ENCODE measurements at places on chromosomes 4 and X.

DNA sequence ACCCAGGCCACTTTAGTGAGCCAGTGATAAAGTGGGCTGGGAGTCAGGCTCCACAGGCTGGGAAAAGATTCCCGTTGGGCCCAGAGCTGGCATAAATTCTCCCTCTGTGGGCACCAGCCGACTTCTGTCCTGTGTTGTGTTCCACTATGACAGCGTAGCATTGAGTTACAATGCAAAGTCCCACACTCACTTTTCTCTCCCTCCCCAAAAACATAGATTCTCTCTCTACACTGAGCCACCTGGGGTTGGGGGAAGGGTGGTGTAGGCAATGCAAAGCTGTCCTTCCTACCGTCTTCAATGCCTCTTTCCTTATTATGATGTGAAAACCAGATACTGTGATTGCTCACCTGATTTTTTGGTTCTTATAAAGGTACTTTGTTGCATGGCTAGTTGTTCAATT, 566.2 kb downstream of the RAPGEF2 start:
- DNase-seq: no peak

DNA sequence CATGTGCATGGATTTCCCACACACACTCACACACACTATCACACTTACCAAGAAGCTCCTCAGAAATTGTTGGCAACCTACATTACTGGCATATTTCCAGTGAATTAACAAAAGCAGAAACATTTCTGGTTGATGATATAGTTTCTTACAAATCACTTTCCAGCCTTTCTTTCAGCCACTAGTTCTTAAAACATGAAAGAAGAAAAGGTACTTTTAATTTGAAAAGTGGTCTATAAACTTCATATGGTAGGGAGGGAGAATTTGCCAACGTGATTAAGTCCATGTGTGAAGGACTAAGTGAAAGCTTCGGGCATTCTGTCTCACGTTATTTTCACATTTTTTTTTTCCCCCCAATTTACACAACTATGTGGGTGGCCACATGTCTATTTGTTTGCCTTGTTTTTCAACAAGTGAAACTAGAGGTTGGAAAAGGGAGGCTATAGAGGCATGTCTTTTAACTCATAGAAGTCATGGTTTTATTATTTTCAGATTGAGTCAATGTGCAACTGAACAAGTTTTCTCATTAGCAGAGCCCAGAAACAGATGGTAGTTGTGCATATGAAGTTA, 832.1 kb upstream of the INTU start:
- no peak for DNase-seq

- no peak for DNase-seq
These were observed 949.0 kb downstream of the C4orf33 start for GRCh38 chr4:130044788-130045531.

DNA sequence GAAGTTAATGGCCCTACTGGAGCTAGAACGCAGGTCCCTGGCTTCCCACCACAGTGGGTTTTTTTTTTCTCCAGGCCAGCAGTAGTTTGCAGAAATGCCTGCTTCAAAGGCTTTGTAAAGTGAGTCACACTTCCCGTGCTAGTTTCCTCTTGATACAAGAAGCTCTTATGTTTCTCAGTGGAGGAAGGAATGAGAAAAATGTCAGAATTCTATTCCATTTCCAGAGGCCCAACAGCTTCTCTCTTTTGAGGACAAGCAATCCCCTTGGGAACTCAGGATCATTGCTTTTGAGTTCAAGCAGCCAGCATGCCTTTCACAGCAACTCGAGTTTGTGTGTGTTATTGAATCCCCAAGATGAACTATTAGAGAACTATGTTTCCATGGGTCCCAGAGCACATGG, 134.3 kb downstream of the GUCY2F start:
- DNase-seq: peak; percentile 57

DNA sequence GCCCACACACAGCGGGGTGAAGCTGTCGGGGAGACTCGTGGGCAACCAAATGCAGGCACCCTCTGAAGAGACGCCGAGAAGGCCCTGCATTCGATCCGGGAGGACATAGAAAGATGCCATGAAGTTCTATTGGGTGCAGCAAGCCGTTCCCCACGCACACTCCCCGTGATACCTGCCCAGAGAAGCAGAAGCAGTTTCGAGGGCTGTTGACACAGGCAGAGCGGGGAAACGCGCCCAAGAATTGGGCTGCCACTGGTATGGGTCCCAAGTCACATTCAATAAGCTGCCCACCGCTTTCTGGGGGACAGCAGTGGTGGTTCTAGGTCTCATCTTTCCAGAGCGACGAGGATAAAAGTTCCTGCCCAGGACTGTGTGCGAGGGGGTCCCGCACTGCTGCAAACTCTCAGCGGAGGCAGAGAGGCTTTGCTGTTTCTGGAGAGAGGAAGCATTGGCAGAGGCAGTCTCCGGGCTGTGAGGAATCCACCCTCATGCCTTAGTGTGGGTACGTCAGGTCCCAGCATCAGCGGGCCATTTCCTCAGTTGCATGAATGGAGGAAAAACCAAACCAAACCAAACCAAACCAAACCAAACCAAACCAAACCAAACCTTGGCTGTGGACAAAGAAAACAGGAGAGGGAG, 10.1 kb downstream of the PITX2 start:
- DNase-seq: no peak

DNA sequence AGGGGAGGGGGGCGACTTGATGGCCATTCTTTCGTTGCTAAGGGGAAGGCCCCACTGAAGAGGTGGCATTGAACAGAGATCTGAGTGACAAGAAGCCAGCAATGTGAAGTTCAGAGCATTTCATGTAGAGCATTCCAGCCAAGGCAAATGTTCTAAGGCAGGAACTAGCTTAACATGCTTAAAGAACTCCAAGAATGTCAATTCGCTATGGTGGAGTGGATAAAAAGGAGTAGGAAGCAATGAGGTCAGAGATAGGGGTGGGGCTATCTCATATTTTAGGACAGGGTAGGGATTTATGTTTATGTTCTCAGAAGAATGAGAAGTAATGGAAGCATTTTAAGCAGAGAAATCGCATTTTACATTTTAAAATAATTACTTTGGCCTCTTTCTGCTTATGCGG, 130.9 kb downstream of the TTC29 start:
- DNase-seq: peak; percentile 4

GRCh38 chr4:120071192-120071795, 4.6 kb upstream of the MAD2L1 start:
- no peak for DNase-seq

DNA sequence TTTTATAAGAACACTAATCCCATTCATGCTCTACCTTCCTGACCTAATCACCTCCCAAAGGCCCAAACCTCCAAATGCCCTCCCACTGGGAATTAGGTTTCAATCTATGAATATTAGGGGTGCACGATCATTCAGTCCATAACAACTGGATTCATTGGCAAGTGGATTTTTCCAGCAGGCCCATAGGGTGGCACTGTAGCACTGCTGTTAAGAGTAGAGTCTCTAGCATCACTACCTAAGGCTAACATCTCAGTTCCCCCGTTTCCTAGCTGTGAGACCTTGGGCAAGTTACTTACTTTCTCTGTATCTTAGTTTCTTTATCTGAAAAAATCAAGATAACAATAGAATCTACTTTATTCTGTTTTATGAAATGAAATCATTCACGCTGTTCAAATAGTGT, 315.8 kb downstream of the STIM2 start:
- DNase-seq: no peak

DNA sequence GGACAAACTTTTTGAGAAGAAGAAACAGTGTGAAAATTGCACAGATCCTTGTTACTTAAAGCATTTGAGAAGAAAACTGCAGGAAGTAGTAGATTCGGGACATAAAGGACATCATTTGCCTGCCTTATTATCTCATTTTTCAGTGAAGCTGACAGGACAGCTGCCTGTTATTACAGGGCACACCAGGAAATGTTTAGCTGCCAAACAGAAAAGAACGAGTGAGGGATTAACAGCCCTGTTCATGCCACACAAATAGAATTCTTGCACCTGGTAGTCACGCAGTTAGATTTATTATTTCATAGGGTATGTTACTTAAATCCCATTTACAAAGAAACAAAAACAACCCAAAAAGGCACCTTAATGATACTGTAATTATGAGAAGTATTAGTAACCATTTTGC, 100.6 kb downstream of the CHIC2 start:
- DNase-seq: no peak

GRCh38 chr4:171340258-171340657, 472.9 kb upstream of the GALNTL6 start:
- no peak for DNase-seq

DNA sequence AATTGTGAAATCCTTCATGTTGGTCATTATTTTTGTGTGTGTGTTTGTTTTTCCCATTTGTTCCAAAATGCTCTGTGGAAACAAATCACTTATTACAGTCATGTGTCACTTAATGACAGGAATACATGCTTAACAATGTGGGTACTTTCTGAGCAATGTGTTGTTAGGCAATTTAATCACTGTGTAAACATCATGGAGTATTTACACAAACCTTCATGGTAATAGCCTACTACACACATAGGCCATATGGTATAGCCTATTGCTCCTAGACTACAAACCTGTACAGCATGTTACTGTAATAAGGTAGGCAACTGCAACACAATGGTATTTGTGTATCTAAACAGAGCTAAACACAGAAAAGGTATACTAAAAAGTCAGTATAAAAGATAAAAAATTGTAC, 388.9 kb upstream of the PPP1R2C start:
- DNase-seq: no peak

DNA sequence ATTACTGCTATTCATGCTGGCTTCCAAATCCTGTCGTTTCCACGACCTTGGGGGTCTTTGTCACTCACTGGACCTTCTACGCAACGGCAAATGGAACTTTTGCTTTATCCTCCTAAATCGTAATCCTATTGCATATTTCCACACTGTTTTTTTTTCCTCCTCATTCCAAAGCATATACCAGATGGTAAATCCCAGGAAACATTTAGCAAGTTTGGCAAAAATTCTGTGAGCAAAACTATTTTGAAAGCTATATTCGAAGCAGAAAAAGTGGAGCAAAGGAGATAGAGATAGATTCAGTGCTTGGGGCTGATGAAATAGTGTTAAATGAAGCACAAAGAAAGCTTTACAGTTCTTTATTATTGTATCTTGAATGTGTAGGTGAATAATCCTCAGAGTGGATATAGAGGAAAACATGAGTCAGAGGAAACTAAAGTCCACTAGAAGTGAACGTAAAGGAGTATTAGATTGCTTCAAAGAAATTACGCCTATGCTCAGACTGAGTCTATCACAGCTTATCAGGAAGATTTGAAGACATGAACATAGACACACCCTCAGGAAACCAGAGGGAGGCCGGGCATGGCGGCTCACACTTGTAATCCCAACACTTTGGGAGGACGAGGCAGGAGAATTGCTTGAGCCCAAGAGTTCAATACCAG, 50.2 kb upstream of the FAM9A start:
- DNase-seq: no peak

- peak; percentile 58 for DNase-seq
These were observed 71.9 kb downstream of the MAGEB17 start for GRCh38 chrX:16239211-16239610.

GRCh38 chr4:499567-499966, 557 bp downstream of the PIGG start:
- no peak for DNase-seq

GRCh38 chr4:108213723-108214122, 45.0 kb upstream of the LEF1 start:
- DNase-seq: no peak

DNA sequence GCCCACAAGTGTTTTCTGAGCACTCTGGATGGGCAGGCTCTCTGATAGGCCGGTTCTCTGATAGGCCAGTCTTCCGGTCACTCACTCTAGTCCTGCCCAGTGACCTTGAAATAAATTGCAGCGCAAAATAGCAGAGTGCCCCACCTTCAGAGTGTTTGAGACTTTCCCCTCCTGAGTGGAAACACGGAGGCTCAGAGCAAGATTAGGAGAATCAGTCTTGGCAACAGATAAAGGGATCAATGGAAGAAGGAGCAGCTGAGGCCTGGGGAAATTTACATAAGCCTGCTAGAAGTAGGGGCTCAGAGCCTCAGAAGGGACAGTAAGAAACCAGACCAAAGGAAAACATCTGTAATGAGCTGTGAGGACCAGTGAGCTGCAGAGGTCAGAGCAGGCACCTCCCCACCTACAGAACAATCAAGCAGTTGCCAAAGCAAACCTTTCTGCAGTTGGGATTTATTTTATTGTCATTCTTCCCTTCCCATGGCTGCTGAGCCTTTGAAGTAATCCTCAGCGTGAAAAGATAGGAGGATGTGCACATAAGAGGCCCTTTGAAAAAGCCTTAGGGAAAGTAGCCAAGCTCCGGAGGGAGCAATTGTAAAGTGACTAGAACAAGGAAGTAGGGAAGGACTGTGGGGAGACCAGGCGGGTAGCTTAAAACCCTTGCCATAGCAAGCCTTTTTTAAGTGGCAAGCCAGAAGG, 89.1 kb upstream of the TSPAN5 start:
- DNase-seq: no peak

Measured in HS-27A (cell line).